ENCODE measurements at places on chromosomes 6 and 20. TPM values are rescaled to one million over a fixed set of nuclear protein-coding genes. Genes with fewer than 3 reads are reported as not detected.

DNA sequence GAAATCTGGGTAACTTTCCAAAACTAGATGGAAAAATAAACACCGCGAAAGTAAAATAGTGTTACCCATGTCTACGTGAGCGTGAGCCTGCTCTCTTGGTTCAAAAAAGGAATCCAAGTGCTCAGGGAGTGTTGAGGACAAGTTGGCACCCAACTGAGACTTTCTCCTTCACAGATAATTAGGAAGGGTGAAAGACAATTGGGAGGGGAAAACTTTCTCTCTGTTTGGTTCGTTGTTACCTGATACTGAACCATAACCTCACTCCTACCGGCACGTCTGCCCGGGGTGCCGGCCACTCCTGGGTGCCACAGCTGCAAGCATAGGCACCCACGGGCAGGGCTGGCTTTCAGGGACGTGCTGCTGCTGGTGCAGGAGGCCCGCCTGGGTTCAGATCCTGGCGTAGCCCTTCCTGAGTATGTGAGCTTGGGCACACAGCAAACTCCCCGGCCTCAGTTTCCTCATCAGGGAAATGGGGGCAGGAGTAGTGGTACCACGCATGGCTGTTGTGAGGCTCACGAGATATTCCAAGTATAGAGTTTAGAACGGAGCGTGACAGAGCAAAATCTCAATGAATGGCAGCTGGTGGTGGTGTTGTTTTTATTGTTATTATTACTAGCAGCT lies 38.2 kb upstream of the PMEPA1 start:
- peaks cover 12% of the 10 kb centered on the region for H3K4me1 ChIP-seq
- H3K36me3 ChIP-seq, result no peaks in the 10 kb centered on the region
- no peak for DNase-seq
- no peak overlapping the region for H3K4me3 ChIP-seq

- no peak overlapping the region for H3K4me3 ChIP-seq
- H3K27me3 ChIP-seq, result no peaks in the 10 kb centered on the region
- peaks cover 10% of the 10 kb centered on the region for H3K4me1 ChIP-seq
- H3K36me3 ChIP-seq, result peaks cover 6% of the 10 kb centered on the region
- no peak overlapping the region for H3K27ac ChIP-seq
Measured at GRCh38 chr20:36768768-36769430, 4.7 kb downstream of the DSN1 start.

TNXB gene
- total RNA-seq, result 15.4 TPM

DNA sequence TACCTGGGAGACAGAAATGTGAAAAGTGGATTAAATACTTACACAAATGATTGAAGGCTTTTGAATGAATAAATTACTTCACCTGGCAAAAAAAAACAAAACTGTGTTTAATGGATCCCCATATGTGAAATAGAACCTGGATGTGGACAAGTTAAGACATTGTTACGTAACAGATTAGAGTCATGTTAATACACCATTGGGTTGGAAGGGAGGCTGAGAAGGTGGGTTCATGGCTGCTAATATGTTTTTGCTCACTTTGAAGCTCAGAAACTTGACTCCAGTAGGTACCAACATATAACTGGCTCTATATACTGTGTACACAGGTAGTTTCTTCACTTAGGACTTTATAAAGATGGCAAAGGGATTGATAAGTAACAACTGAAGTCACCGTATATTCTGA lies 21.4 kb upstream of the TENT5A start:
- H3K4me3 ChIP-seq, result no peak overlapping the region
- no peaks in the 10 kb centered on the region for H3K4me1 ChIP-seq
- H3K27me3 ChIP-seq, result no peaks in the 10 kb centered on the region
- DNase-seq, result no peak
- H3K36me3 ChIP-seq, result no peaks in the 10 kb centered on the region
- no peak overlapping the region for H3K27ac ChIP-seq

MOXD1 gene
- total RNA-seq, result 0.53 TPM

- no peak for DNase-seq
- H3K4me1 ChIP-seq, result no peaks in the 10 kb centered on the region
- H3K36me3 ChIP-seq, result peaks cover 72% of the 10 kb centered on the region
Measured at GRCh38 chr6:34871853-34872252, 16.0 kb downstream of the TAF11 start.

DNA sequence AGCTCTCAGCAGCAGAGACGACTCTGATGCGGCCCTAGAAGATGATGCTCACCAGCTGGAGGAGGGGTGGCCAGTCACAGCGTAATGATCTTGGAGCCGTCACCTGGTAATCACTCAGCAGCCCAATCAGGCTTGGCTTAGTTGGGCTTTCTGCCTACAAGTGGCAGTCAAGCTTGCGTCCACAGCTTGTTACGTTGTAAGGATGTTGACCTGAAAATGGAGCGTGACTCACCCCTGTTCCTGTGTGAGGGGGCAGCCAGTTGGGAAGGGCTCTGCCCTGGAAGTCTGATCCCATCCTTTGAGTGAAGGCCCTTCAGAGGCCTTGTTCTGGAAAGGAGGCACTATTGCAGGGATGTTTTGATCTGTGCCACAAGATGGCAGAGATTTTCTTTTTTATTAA lies 49.8 kb downstream of the SPATA2 start:
- no peak for DNase-seq
- peaks cover 3% of the 10 kb centered on the region for H3K36me3 ChIP-seq
- H3K4me1 ChIP-seq, result no peaks in the 10 kb centered on the region
- no peak overlapping the region for H3K4me3 ChIP-seq
- H3K27ac ChIP-seq, result no peak overlapping the region

DNA sequence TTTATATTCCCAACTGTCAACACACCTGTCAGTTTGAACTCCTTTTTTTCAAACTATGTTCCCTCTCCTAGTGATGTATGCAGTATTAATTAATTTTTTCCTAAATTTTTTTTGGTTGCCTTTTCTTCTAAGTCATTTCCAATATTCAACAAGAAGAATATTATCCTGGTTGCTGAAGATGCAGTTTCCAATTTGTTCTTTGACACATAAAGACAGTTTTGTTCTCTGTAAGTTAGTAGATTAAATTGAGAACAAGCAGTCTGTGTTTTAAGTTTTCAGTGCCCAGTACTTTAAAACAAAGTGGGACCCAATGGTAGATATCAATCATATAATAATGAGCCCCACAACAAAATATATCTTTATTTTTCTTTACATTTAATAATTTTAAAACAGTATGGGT lies 47.3 kb downstream of the GJA1 start:
- no peaks in the 10 kb centered on the region for H3K36me3 ChIP-seq
- DNase-seq, result no peak
- H3K4me3 ChIP-seq, result no peak overlapping the region

PXMP4 gene
- total RNA-seq, result 6.1 TPM
